ENCODE measurements at places on chromosomes 6 and 20.

DNA sequence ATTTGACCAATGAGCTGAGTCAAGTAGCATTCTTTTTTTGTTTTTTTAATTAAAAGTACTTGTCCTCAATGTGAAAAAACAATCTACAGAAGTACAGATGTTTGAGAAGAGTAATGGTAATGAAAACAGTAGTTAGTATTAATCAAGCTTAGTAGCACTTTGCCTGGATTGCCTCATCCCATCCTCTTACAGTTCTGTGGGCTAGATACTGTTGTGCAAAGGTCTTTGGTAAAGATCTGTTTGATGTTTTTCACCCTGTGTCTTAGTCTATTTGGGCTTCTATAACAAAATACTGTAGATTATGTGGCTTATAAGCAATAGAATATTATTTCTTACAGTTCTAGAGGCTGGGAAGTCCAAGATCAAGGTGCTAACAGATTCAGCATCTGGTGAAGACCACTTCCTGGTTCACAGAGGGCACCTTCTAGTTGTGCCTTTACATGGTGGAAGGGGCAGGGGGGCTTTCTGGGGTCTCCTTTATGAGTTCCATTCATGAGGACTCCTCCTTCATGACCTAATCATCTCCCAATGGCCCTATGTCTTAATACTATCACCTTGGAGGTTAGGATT lies 84.3 kb downstream of the SHLD1 start:
- DNase-seq: no peak

- no peak for DNase-seq
Measured at GRCh38 chr6:14274546-14275492, 157.2 kb downstream of the CD83 start.

DNA sequence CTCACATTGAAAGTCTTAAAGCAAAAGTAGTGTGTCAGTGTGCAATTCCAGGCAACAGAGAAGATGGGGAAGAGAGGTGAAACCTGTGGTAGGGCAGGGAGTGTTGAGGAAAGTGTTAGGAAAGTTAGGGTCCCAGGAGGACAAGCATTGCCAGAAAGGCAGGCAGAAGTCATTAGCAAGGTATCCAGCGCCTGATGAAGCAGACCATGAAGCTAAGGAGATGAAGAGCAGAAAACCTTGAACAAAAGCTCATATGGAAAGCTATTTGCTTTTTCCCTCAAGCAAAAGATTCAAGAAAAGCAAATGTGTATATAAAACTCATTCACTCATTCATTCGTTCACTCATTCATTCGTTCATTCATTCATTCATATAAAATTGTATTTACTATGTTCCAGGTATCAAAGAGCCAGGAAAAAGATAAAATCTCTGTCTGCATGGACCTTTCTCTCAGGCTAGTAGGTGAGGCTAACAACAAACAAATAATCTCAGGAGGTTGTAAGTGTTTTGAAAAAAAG lies 96.5 kb downstream of the ELOVL5 start:
- DNase-seq: no peak

DNA sequence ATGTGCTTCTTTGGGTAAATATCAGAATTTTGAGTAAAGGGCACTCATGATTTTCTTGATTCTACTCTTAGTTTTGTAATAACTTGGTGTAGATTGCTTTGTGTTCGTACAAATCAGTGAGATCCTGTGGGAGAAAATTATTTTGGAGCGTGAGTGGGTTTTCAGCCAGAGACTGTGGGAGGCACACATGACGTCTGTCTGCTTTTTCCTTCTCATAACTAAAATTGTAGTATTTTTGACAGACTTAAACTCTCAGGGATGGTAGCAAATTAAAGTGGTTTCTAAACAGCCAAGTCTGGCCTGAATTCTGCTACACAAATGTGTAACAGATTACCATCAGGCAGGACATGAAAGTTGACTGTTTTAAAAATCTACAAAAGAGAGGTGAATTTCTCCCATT lies 222.6 kb downstream of the OTOR start:
- DNase-seq: no peak

DNA sequence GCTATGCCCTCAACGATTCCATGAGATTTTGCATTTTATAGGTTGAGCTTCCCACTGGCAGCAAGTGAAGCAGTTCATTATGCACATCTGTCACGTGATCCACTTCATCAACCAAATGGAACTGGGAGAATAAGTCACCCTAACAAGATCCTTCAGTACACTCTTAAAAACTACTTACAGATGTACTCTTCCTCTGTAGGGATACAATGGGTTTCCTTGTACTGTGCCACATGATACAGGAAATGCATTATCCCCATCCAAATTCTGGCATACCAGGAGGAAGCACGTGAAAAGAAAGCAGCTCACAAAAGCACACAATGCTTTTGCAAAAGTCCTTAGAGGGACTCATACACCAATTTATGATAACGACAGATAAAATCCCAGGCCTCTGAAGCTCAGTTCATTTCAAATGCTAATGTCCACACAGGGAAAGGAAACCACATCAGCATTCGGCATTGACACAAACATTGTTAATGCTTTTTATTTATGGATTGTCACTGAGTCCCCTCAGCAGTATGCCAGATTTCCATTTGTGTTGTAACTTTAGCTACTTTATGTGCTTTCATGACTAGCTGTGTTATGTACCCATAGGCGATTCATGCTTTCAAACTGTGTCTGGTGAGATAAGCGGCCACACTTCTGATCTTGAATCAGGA lies 58.1 kb upstream of the REV3L start:
- DNase-seq: no peak

DNA sequence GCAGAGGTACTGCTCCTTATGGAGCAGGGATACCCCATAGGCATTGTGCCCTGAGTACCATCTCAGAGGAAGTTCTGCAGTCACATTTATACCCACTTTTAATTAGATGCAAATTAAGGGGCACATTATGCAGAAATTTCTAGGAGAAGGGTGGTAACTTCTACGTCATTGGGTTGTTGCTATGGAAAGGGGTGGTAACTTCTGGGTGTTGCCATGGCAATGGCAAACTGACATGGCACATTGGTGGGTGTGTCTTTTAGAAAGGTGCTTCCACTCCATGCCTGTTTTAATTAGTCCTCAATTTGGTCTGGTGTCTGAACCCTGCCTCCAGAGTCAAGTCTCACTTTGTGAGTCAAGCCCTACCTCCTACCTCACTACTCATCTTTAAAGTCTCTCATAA lies 42.0 kb downstream of the RSPO3 start:
- no peak for DNase-seq

GRCh38 chr6:150334790-150335783 lies 33.7 kb upstream of the IYD start:
- peak; percentile 40 for DNase-seq

GRCh38 chr6:154197196-154197860 lies 158.3 kb downstream of the OPRM1 start:
- DNase-seq: no peak

- DNase-seq: no peak
Measured at GRCh38 chr20:46853926-46854325, 40.7 kb upstream of the EYA2 start.

GRCh38 chr6:42769836-42770235 lies 12.0 kb upstream of the BICRAL start:
- DNase-seq: no peak

- no peak for DNase-seq
Measured at GRCh38 chr6:168188369-168189199, 109.6 kb upstream of the FRMD1 start.

- no peak for DNase-seq
Measured at GRCh38 chr6:36986704-36987047, 680 bp upstream of the MTCH1 start.

DNA sequence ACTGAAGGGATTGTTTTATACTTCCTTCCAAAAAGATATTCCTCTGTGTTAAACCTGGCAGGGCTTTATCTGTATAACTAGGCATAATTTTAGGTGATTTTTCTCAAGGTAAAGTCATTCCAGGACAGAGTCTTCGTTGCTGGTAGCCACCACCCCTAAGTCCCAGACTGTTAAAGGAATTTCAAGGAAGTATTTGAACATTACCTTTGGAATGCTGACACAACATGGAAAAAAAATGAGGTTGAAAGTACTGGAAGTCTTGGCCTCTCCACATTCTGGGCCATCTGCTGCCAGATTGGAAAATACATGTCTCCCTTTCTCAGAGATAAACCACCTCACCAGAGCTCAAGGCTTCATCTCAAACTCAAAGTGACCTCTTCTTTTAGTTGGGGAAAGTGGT lies 27.0 kb upstream of the ETV7 start:
- DNase-seq: no peak

DNA sequence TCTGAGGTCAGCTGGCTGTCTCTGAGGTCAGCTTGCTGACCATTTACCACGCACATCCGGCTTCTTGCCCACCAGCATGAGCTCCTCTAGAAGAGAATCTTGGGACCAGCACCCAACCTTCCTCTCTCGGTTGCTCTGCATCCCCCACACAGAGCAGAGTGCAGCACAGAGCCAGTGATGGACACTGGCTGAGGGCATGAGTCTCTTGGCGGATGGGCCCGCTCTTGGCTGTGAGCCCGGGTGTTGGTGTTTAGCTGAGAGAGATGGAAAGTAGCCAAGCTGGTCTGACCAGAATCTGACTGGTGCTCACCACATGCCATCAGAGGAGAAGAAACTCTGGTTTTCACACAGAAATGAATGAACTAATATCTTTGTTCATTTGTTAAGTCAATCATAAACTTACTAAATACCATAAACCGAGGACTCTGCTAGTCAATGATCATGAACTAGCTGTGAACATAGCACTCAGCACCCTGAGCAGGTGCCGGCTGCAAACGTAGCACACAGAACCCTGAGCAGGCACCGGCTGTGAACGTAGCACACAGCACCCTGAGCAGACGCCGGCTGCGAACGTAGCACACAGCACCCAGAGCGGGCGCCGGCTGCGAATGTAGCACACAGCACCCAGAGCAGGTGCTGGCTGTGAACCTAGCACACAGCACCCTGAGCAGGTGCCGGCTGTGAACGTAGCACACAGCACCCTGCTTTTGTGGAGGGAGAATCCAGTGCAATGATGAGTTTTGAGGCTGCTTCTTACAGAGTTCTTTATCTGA lies 10.4 kb upstream of the THBS2 start:
- DNase-seq: peak; percentile 65

DNA sequence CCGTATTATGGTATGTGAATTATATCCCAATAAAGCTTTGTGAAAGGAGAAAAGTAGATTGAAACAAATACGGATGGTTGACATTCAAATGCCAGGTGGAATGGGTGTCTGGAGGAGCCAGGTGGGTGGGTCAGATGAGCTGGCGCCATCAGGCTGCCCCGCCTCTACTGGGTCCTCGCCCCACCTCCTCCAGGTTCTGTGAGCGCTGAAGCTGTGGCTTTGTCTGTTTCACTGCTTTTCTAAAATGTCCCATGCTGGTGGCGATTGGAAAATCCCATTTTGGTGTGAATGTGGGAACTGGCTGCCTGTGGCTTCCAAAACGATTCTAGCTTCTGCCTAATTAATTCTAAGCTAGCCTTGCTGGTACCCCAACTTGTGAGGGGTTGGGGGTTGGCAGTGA lies 16.5 kb downstream of the DUSP22 start:
- DNase-seq: no peak

DNA sequence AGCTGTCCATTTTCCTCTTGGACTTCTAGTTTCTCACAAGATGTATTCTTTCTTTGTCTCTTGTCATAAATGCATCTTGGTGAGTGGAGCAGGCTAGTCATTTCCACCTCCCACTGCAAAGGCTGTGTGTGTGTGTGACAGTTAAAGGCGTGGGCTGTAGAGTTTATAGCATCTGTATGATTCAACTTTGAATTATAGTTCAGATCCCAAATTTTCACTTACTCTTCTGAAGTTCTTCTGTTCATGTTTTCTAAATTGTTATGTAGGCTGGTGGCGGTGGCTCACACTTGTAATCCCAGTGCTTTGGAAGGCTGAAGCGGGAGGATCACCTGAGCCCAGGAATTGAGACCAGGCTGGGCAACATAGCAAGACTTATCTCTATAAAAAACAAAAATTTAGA lies 44.7 kb upstream of the GRIK2 start:
- no peak for DNase-seq

DNA sequence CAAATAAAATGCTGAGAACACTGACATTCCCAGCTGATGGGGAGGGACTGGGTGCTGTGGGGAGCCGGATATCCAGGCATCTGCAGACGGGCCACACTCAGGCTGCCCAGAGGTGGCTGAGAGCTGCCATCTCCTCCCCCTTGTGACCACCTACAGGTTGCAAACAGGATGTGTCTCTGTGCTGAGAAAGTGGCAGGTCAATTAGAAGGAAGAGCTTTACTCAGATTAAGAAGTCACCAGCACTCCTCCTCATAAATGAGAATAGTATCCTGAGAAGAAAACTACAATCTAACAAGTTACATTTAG lies 63.0 kb downstream of the HUS1B start:
- no peak for DNase-seq

- no peak for DNase-seq
Measured at GRCh38 chr20:48716086-48716485, 111.7 kb downstream of the PREX1 start.

GRCh38 chr6:108051481-108051880 lies 23.1 kb downstream of the OSTM1 start:
- DNase-seq: no peak

DNA sequence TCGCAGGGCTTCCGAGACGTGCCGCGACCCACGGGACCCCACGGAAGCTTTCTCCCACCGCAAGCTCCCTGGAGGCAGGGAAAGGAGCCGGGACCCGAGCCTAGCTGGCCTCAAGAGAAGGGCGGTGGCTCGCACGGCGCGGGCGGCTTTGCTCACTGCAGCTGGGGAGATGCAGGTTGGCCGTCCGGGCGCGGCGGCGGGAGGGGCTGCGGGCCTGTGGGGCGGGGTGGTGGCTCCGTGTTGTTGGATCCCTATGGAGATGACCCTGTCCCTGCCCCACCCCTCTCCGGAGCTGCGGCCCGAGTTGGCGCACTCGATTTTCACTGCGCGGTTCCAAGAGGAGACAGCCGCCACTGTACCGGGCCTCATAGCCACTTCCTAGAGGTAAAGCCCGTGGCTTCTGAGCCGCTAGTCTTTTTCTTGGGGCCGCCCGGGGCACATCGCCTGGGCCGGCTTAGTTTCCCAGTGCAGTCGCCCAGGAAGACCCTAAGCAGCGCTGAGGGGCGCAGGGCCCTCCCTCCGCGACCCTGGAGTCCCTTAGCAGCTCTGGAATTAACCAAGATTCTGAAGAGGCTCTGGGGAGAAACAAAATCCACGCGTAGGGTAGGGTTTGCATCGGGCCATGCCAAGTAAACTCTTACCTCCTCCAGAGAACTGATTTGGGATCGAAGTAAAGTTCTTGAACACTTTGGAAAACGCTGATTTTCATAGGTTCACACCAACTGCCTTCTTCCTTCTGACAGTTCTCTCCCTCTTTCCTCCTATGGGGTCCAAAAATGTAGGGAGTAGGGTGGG lies at the start of gene ECT2L:
TSS of gene ECT2L (plus strand) at position 279 of the 795 bp plus-strand sequence. CDS start 17,188 bp downstream, outside the sequence.
- DNase-seq: peak; percentile 66

DNA sequence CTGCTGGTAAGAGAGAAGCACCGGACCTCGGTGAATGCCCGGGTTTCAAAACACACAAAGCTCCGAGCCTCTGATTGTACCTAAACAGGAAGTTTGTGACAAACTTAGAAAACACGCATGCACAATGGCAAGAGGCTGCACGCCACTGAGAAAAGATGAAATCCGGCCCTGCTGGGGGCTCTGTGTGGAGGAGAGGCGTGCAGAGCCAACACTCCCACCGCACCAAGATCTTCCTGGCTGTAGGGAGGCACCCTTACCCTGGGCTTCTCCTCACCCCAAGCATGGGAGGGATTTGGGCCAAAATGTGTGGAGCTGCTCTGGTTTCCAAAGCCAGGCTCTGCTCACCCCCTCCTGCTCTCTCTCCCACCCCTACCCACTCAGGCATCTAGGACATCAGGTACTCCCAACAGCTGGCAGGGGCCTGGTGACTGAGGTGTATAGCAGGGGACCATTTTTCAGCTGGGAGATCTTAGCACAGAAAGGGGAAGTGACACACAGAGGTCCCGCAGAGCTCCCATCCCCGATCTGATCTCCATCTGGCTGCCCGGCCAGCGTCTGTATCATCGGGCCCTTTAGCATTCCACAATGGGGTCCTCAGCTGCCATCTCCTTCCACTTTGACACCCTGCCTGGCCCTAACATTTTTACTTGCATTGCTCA lies 84.2 kb downstream of the TRERF1 start:
- DNase-seq: no peak

All from thyroid gland (tissue), 4 donors.